ENCODE measurements at places on chromosomes 13 and 19. TPM values are rescaled to one million over a fixed set of nuclear protein-coding genes. Genes with fewer than 3 reads are reported as not detected.

GRCh38 chr13:58376775-58377174 lies 745.2 kb downstream of the PCDH17 start:
- no peak for DNase-seq

Gene C19orf25
- 32.7 TPM for total RNA-seq

GRCh38 chr19:41307090-41307875 lies 2.7 kb upstream of the CCDC97 start:
- DNase-seq, result no peak

Gene FGF22
- not detected for total RNA-seq

Gene TMPRSS9
- not detected for total RNA-seq

GRCh38 chr13:43100667-43101066 lies 77.3 kb downstream of the DNAJC15 start:
- no peak for DNase-seq

DNA sequence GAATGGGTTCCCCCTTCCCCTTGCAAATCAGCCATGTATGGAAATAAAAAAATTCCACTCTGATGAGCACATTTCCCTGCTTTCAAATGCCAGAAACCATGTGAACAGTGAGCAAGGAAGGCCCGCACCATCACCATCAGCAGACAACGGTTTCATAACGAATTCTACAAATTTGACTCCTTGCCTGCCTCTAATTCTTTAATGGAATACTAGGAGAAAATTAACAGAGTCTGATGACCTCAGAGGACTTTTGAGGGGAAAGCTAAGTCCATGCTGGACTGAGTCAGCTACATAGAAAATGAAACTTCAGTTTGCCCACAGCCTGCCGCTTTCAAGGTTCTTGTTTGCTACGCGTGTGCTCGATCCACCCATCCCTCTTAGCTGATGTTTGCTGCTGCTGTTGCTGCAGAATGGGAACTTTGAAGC lies 46.7 kb upstream of the KL start:
- DNase-seq, result no peak

- DNase-seq, result no peak
These were observed 13.1 kb downstream of the C19orf47 start for GRCh38 chr19:40335101-40335500.

- DNase-seq, result no peak
These were observed 419.4 kb downstream of the UQCRFS1 start for GRCh38 chr19:28793391-28794168.

DNA sequence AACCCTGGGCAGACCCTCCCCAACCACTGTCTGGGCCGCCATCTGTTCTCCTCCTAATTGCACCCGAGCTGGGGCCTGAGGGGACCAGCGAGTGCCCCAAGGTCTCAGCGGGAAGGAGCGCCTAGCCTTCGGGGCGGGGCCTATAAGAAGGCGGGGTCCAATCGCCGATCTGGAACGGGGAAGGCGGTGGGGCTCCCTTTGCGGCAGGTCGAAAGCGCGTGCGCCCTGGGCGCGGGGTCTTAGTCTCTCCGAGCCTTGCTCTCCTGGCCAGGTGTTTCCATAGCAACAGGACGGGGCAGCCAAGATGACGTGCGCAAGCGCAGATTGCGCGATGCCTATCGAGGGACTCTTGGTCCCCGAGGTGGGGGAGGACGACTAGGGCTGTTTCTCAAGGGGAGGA lies 2.8 kb downstream of the MAST1 start:
- DNase-seq, result no peak

DNA sequence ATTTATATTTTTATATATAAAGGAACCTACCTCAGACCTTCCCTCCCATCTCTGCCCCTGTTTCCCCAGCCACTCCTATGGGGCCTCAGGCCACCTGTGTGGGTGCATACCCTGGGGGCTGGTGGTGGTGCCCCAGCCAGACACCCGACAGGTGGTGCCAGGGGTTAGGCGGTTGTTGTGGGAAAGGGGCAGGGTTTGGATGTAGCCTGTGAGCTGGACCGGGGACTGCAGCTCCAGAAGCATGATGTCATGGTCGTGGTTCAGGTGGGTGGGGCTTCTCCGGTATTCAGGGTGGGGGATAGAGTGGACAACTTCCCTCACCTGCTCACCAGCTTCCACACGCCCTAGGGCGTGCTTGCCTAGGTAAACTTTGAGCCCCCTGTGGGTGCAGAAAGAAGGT lies 5.2 kb downstream of the KLK13 start:
- no peak for DNase-seq

Gene ZNF507
- 6.4 TPM for total RNA-seq

DNA sequence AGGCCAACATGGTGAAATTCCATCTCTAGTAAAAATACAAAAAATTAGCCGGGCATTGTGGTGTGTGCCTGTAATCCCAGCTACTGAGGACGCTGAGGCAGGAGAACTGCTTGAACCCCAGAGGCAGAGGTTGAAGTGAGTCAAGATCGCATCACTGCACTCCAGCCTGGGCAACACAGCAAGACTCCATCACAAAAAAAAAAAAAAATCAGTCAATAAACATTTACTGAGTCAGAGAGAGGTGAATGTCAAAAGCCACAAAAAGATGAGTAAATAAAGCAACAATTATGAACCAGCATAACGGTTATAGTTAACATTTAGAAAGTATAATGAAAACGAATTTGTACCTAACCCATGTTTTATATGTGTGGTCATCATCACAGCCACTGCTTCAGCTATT lies 23.1 kb downstream of the PSPC1 start:
- DNase-seq, result no peak

GRCh38 chr13:106010836-106011235 lies 524.6 kb downstream of the EFNB2 start:
- no peak for DNase-seq

Gene CCDC122
- 0.64 TPM for total RNA-seq

DNA sequence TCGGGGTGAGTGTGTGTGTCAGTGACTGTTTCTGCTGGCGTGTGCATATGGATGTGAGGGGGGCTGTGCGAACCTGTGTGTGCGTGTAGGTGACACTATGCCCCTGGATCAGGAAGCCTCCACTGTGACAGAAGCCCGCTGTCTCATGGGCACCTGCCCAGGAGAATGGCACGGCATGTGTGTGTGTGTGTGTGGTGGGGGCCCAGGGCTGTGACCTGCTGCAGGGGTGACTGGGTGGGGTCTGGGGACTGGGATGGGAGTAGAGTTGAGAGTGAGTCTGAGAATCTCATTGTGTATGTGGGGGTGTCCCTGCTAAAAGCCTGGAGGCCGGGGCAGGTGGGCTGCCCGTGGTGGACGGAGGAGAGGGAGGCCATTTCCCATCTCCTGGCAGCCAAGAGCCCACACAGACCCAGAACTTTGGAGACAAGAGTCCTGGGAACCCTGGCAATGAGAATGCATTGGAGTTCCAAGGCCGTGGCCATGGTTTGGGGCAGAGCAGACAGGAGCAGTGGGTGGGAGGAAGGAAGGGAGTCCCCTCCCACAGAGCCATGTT lies 6.4 kb upstream of the TPM4 start:
- no peak for DNase-seq

Gene SCGB2B2
- not detected for total RNA-seq

DNA sequence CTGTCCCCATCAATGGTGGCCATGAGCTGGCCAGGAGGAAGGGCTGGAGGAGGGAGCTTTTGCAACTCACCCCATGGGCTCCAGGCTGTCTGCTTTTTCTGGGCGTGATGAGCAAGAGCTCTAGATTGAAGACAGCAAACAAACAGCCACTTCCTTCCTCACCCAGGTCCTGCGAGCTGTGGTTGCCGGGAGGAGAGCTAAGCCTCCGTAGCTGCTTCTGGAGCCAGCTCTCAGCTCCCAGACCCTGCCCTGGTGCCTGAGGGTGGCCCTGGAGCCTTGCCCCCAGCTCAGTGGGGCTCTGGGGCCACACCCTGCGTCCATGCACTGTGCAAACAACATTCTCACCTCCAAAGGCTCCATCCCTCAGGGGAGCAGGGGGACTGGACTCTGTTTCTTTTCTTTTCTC lies 6.2 kb downstream of the MYO1F start:
- no peak for DNase-seq

DNA sequence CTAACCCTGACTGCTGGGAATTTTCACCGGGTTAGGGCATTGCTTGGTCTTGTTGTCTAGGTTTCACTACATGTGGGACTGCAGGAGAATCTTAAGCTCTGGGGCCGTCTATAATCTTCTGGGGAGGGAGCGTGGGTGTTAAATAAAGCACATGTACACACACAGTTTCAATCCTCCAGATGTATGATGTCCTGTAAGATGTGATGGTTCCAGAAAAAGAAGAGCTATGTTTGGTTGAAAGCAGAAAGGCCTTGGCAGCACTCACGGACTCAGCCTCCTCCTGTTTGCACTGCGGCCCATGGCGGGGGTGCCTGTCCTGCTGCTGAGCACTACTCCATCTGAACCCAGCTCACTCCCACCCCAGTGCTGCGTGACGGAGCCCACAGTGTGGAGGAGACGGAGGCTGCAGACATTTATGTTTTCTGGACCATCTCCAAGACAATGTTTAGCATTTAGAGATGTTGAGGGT lies 343.5 kb downstream of the TEX29 start:
- no peak for DNase-seq

GRCh38 chr19:38417544-38418506 lies 8.2 kb downstream of the RASGRP4 start:
- DNase-seq, result peak; percentile 77

DNA sequence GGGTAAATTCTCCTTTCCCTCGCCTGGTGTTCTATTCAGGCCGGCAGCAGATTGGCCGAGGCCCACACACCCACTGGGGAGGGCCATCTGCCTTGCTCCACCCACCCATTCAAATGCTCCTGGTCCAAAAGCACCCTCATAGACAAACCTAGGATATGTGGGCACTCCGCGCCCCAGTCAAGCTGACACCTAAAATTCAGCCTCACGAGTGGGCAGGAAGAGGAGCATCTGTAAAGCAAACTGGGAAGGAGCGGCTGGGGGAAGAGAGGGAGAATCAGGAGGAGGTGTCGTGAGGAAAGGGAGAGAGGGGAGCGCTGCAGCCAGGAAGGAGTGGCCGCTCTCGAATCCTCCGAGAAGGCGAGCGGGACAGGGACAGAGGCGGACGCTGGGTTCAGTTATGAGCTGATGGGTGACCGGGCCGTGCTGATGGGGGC lies 136.9 kb downstream of the USP12 start:
- no peak for DNase-seq

DNA sequence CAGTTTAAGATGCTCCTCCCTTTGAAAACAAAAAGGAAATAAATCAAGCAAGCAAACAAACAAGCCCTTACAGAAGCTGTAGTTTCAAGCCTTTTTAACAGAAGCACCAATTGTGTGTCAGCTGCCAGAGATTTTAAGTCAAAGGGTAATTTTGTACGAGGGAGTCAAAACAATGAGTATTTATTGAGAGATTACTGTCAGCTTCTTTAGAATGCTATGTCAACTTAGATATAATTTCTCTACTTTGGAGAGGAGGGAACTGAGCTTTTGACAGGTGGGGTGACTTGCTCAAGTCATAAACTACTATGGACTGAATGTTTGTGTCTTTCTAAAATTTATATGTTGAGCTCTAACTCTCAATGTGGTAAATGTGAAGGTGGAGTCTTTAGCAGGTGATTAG lies 10.5 kb upstream of the CBY2 start:
- DNase-seq, result no peak

DNA sequence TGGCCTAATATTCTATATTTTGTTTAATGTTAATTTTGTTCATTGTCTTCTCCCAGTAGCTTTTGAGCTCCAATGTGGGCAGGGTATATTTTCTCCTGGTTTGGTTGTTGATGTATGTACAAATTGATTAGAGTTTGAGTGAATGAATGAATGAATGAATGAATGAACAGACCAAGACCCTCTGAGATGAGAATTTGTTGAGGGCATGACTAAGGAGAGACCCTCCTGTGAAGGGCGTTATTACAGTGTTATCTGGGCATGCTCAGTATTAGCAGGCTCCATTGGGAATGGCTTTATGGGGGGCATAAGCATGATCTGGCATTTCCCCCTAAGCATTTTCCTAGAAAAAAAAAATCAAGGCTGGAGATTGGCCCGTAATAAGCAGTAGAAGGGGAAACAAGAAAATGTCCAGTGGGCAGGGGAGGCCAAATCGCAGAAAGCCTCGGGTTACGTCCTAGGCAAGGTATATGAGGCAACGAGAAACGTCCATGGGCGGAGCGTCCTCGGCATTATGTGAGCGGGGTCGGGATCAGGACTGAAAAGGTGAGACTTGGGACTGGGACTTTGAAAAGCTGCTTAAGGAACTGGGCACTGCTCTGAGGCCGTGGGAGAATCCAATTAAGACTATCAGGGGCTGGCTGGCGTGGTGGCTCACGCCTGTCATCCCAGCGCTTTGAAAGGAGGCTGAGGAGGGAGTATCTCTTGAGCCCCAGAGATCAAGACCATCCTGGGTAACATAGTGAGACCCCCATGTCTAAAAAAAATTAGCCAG lies 904 bp upstream of the ARHGAP33 start:
- DNase-seq, result no peak

DNA sequence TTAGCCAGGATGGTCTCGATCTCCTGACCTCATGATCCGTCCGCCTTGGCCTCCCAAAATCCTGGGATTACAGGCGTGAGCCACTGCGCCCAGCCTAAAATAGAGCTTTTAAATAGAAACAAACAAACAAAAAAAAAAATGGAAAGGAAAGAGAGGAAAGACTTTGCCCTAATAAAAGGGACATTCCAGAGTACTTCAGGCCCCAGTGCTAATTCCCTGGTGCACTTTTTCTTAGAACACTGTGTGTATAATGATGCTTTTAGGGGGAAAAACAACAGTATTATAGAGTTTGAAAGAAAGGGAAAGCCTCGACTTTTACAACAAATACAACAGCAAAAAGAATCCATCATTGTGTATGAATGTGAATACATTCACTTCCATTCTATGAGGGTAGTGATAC lies 104.7 kb downstream of the CRYL1 start:
- no peak for DNase-seq

GRCh38 chr13:75993823-75994222 lies 357.7 kb downstream of the LMO7 start:
- no peak for DNase-seq

Gene LHB
- total RNA-seq, result not detected

DNA sequence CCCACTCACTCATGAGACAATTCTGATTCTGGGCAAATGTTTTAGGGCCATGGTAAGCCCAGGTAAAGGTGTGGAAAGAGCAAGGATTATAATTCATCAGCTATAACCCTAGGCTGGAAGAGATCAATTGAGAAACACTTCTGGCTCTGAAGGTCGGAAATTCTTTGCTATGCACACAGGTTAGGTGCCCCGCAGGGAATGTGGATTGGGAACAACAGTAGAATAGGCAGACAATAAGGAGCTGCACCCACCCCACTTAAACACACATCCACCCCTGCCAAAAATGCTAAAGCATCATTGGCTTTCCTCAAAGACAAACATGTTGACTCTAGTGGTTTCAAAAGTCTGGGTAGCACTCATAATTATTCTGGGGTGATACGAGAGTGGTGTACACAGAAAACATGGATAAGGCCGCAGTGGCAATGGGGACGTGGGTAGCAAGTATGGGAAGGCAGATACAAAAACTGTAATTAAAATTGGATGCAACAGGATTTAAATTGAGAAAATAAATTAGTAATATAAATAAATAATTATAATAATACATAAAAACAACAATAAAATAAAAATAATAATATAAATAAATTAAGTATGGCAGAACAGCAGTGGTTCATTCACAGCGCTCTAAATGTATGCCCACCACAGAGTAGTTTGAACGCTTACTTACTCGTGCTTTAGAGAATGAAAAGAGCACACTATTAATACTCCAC lies 8.6 kb downstream of the EFNB2 start:
- no peak for DNase-seq

Gene MISP
- not detected for total RNA-seq
